ENCODE measurements at places on chromosomes 1 and 21. TPM values are rescaled to one million over a fixed set of nuclear protein-coding genes. Genes with fewer than 3 reads are reported as not detected.

The LDLRAD1 gene
- total RNA-seq: not detected

- no peak for DNase-seq
Observed at GRCh38 chr1:206682111-206682510, 2.6 kb upstream of the MAPKAPK2 start.

GRCh38 chr1:48817505-48818114 is 40.9 kb upstream of the BEND5 start:
- peak; percentile 67 for DNase-seq

DNA sequence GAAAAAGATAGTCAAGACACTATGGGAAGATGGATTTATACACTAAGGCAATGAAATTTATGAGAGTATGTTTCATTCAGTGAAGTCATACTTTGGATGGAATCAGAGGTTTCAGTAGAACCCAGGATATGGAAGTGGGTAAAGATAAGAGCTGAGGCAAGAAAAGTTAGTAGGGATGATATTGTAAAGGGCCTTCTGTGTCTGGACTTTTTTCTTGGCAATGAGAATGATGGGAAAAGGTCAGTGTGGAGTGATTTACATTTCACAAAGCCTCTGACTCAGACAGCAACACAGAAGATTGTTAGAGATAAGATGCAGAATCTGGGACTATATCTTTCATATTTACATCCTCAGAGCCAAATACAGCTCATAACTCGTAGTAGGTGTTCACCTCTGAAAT is 32.1 kb downstream of the SH3BGR start:
- DNase-seq: no peak

DNA sequence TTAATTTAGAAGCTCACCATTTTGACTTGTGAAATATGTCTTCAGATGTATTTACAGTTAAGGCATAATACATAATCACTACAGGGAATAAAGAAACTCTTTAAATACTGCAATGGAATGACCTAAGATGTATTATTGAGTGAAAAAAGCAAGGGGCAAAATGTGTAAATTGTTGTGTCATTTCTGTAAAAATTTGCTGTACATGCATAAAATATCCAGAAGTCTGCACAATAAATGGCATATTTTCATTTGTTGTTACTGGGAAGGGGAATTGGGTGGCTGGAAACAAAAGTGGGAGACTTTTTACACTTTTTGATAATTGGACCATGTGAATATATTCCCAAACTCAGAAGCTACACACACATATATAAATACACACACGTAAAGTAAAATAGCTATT is 17.1 kb downstream of the LRIG2 start:
- DNase-seq: no peak

The ZNF683 gene
- 1.3 TPM for total RNA-seq

DNA sequence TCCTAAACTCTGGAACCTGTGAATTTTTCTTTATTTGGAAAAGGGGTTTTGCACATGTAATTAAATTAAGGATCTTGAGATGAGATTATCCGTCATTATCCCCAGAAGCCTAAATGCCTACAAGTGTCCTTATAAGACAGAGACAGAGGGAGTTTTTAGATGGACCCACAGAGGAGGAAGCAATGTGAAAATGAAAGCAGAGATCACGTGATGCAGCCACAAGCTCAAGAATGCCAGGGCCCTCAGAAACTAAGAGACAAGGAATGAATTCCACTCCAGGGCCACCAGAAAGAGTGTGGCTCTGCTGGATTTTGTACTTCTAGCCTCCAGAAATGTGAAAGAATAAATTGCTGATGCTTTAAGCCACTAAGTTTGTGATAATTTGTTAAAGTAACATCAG is 183.6 kb upstream of the UBE2U start:
- peak; percentile 12 for DNase-seq

The SUSD4 gene
- total RNA-seq: 0.43 TPM

DNA sequence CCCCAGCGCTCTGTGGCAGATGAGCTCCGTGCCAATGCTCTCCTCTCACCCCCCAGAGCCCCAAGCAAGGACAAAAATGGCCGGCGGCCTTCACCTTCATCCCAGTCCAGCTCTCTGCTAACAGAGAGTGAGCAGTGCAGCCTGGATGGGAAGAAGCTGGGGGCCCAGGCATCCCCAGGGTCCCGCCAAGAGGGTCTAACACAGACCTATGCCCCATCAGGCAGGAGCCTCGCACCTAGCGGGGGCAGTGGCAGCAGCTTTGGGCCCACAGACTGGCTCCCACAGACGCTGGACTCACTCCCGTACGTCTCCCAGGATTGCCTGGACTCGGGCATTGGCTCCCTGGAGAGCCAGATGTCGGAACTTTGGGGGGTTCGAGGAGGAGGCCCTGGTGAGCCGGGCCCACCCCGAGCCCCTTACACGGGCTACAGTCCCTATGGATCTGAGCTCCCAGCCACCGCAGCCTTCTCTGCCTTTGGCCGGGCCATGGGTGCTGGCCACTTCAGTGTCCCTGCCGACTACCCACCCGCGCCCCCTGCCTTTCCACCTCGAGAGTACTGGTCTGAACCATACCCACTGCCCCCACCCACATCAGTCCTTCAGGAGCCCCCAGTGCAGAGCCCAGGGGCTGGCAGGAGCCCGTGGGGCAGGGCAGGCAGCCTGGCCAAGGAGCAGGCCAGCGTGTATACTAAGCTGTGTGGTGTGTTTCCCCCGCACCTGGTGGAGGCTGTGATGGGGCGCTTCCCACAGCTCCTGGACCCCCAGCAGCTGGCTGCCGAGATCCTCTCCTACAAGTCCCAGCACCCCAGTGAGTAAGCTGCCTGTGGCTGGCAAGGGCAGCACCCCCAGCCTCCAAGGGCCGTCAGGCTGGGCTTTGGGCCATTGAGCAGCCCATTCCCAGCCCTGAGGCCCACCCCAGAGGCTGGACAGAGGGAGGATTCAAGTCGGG is 8.7 kb downstream of the ZC3H12A start:
- DNase-seq: no peak

- no peak for DNase-seq
Observed at GRCh38 chr1:241473026-241473425, 46.5 kb downstream of the FH start.

DNA sequence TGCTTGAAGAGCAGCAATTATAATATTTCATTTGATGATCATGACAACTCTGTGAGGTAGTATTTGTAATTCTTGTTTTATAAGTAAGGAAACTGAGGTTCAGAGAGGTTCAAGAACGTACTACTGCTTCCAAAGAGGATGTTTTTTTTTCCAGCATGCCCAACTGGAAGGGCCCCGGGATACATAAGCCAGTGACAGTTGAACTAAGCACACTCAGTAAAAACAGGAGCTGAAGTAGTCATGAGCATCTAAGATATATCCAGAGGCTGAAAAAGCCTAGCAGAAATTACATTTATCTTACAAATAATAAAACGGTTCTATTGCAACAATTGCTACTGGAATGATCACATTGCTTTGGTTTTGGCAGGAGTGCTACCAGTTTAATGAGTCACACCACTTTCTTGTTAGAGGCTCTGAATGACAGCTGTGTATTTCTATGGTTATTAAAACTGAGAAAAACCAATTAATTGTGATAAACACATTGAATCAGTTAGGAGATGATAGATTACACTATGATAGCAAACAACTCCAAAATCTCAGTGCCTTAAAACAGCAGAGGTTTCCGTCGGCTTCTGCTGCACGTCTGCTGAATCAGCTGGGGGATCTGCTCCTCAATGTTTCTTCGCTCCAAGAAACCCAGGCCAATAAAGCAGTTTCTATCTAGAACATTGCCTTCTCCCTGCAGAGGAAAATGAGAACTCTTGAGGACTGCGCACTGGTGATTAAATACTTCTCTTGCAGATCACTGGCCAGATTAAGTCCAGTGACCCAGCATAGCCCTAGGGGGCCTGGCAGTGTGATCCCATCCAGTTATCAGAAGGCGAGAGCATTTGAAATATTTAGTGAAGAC is 522.7 kb downstream of the PLPP3 start:
- no peak for DNase-seq

- no peak for DNase-seq
Observed at GRCh38 chr1:36425791-36426190, 24.5 kb downstream of the OSCP1 start.

DNA sequence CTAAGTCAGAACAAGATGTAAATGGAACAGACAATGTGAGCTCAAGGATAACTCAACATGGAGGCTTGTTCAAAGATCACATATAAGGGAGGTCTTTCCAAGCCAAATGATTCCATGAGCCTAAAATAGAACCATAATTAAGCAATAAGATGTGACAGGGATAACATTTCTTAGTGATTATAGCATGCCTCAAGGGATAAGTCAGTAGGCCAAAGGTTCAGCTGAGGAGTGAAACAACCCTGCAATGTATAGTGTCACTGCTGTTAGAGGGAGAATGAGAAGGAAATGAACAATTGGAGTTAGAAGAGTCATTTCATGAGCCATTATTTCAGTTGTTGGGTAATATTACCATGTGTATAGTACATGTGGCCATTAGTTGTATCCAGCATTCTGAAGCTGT is 25.0 kb downstream of the GORAB start:
- no peak for DNase-seq

- DNase-seq: no peak
Observed at GRCh38 chr1:61951731-61952580, 209.7 kb downstream of the PATJ start.

GRCh38 chr1:106700211-106700610 is 356.3 kb upstream of the PRMT6 start:
- no peak for DNase-seq

The MAD2L2 gene
- total RNA-seq: 86.5 TPM

All from activated CD8-positive, alpha-beta T cell treated with anti-CD3 and anti-CD28 coated beads for 36 hours (primary cell).